ENCODE measurements at places on chromosomes 6 and 20. TPM values are rescaled to one million over a fixed set of nuclear protein-coding genes. Genes with fewer than 3 reads are reported as not detected.

Gene TRIM10
- total RNA-seq: not detected

Gene MYCT1
- not detected for total RNA-seq

Gene POPDC3
- total RNA-seq: 1.3 TPM

Gene OR2B2
- not detected for total RNA-seq

Gene PTP4A1
- 91.3 TPM for total RNA-seq

Gene DYNLT2
- 1.8 TPM for total RNA-seq

Gene OPRM1
- not detected for total RNA-seq
